WTC11 (cell line): ENCODE measurements at places on chromosomes 1 and 21.
A peak's percentile ranks its signal among the peaks of the same experiment; 100 is the strongest.

GRCh38 chr1:231201375-231201978 lies 39.5 kb upstream of the GNPAT start:
- DNase-seq, result no peak

GRCh38 chr1:87778896-87779295 lies 450.2 kb downstream of the LMO4 start:
- DNase-seq, result no peak

- DNase-seq, result no peak
Measured at GRCh38 chr1:22591576-22591975, 28.3 kb downstream of the EPHA8 start.

DNA sequence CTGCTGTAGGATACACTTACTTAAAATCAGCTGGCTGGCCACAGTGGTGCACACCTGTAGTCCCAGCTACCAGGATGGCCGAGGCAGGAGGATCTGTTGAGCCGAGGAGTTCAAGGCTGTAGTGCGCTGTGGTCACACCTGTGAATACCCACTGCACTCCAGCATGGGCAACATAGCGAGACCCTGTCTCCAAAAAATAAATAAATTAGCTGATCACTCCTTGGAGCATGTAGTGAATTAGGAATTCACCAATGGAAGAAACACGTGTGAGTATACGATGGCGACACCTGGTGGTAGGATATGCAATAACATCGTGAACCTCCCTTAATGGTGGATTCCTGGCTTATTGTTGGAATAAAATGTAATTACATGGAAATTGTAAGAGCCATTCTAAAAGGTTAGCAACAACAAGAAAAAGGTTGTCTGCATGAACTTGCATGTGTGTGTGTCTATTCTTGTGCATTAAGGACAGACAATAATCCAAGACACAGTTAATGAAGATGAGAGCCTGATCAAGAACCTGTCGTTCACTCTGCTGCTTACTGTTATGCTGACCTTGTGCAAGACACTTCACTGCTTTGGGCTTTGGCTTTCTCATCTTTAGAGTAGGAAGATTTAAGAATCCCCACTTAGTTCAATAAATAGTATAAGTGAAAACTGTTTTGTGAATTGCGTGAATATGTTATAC lies 38.6 kb upstream of the COX20 start:
- peak; percentile 66 for DNase-seq

DNA sequence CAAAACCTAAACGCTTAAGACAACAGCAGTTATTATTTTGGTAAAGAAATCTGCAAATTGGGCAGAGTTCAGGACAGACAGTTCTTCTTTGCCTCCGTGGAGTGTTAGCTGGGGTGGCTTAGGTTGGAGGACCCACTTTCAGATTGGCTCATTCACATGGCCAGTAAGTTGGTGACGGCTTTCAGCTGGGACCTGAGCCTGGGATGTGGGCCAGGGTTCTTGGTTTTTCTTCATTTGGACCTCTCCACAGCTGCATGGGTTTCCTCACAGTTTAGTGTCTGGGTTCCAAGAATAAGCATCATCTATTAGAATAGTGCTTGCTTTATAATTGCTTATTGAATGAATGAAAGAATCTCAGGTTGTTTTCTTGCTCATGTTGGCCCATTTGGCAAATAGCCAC lies 72.2 kb downstream of the ATF6 start:
- no peak for DNase-seq

DNA sequence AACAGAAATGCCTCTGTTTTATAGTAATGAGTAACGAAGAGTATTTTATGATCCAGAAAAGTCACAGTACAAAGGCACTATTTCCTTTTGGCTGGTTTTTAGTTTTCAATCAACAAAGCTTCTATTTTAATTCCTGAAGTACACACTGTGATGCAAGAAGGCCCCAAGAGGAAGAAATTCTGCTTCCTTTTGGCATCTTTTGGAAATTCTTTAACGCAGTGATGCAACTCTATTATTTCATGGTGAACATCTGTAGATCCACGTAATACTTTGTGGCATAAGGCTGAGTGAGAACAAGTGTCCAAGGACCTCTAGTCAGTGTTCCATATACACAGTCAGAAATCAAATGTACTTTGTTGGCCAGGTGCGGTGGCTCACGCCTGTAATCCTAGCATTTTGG lies 137.5 kb downstream of the TGFB2 start:
- DNase-seq, result no peak

- DNase-seq, result no peak
Measured at GRCh38 chr1:66000033-66000637, 207.4 kb downstream of the PDE4B start.

DNA sequence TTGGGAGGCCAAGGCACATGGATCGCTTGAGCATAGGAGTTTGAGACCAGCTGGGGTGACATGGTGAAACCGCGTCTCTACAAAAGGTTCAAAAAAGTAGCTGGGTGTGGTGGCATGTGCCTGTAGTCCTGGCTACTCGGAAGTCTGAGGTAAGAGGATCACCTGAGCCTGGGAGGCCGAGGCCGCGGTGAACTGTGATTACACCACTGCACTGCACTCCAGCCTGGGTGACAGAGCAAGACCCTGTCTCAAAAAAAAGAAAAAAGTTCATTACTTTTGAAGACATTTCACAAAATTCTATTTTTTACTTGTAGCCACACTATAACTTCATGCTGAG lies 2.1 kb upstream of the DENND2C start:
- DNase-seq, result no peak

DNA sequence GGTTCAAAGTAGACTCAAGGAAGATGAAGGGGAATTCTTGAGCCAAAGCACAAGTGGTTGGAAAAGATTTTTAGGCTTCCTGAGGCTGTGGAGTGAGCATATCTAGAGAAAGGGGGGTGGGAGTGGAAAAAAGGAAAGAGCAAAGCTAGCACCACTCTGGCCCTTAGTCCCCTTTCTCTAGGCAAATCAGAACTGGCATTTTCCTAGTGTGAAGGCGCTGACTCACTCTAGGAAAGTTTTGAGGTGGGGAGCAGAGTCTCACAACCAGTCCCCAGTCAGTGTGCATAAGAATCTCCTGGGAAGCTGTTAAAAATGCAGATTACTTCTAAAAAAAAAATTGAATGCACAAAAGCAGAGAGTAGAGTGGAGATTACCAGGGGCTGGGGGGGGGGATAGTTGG lies 3.4 kb upstream of the GPR89B start:
- no peak for DNase-seq

GRCh38 chr1:65166572-65167305 lies 18.7 kb downstream of the AK4 start:
- DNase-seq, result no peak

GRCh38 chr1:188499690-188500089 lies 1670.9 kb downstream of the PLA2G4A start:
- no peak for DNase-seq

- DNase-seq, result no peak
Measured at GRCh38 chr1:168170564-168171508, 7.9 kb upstream of the TIPRL start.

DNA sequence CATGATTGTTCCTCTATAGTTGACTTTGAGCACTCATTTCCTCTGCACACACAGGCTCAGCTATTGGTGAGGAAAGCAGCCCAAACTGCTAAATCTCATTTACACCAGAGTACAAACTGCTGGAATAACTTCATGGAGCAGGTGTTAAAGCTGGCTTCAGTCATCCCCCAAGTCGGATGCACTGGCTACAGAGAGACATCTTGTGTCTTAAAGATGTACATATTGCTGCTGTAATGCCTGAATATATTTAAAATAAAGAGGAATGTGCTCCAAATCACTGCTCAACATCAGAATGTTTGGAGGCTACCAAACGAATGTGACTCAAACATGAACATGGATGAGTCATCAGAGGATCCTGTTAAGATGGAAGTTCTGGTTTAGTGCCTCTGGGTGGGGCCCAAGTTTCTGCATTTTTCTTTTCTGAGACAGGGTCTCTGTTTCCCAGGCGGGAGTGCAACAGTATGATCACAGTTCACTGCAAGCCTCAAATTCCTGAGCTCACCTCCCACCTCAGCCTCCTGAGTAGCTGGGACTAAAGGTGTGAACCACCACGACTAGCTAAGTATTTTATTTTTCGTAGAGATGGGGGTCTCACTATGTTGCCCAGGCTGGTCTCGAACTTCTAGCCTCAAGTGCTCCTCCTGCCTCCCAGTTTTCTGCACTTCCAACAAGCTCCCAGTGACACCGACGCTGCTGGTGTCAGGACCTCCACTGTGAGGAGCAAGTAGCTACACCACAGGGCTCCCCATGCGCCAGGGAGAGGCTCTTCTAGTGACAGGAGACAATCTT lies 79.0 kb upstream of the KRTAP19-8 start:
- no peak for DNase-seq

GRCh38 chr21:37548521-37548981 lies 182.0 kb downstream of the DYRK1A start:
- DNase-seq, result no peak

- no peak for DNase-seq
Measured at GRCh38 chr1:26728645-26729044, 32.8 kb downstream of the ARID1A start.

- DNase-seq, result no peak
Measured at GRCh38 chr1:112458756-112459155, 50.0 kb upstream of the WNT2B start.

GRCh38 chr1:147171399-147172167 lies 687 bp downstream of the PRKAB2 start:
- no peak for DNase-seq

DNA sequence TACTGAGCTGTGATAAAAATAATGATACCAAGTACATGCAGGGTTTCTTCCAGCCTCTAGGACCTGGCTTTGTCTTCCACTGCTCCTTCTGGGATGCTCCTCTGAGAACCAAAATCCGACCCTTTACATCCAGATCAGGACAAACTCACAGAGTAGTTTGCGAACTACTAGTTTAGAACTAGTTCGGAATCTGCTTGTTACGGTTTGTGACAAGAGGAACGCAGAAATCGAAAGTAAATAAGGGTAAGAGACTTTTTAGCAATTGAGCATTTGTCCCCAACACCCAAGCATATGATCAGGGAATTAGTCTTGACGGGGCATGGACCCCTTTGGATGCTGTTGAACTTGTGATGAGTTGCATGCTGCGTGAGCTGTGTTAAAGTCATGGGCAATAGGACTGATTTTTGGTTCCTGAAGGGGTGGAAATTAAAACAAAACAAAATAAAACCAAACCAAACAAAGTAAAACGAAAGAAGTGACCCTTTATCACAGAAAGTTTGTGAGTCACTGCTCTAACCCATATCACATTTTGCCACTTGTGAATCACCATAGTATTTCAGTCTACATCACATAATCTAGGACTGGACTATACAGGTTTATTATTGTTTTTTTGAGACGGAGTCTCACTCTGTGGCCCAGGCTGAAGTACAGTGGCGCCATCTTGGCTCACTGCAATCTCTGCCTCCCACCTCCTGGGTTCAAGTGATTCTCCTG lies 35.7 kb upstream of the ERRFI1 start:
- no peak for DNase-seq

DNA sequence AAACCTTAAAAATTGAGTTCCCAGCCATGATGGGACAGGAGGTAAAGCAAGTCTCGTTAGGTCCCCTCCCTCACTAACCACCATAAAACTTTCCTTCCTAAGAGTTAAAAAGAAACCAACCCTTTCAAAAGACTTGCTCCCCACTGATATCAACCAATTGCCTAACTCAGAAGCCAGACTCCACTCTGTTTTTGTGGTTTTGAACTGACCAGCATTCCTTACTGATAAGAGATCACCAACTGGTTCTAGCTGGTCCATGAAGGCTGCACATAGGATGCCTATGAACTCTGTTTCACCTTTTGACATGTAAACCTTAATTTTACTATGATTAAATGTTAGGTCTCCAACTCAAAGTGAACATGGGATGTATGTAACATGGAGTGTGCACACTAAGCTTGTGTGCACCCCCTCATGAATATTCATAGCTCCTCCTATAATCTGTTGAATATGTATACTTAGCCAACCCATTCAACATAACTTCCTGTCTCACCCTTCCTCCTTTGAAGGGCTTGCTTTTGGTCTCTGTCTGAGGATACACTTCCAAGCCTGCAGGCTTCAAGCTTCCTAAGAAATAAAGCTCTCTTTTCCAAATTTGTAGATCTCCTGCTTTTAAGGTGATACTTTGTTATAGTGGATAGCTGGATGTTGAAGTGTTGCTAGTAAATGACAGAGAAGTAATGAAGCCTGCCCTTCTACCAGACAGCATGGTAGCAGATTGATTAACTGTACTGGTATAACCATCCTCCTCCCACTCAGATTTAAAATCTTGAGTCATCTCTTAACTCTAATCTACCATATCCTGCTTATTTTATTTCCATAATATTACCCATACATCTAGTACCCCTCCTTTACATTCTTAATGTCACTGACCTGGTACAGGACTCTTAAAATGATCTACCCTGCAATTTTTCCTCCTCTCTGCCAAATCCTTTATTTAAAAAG lies 95.6 kb downstream of the ZNF644 start:
- DNase-seq, result no peak

DNA sequence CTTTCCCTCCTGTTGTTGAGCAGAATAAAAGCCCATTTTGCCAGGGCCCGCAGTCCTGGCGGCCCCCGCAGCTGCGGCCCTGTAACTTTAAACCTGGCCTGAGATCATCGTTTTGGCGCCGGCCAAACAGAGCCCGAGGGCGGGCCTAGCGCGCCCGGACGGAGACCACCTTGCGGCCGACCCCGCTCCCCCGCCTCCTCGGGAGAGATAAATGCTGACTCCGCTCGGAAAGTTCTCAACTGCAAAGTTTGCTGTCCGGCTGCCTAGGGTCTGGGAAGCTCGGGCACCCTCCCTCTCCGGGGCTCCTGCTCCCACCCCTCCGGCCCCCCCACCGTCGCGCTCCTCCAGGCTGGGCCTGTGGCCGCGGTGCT lies at the start of gene PDPN:
TSS of gene PDPN (plus strand) at position 238 of the 371 bp plus-strand sequence. CDS start 202 bp downstream, outside the sequence.
- peak; percentile 82 for DNase-seq

- DNase-seq, result no peak
Measured at GRCh38 chr1:64917328-64917861, 49.0 kb downstream of the JAK1 start.

GRCh38 chr1:229007701-229008100 lies 263.2 kb upstream of the RAB4A start:
- no peak for DNase-seq

DNA sequence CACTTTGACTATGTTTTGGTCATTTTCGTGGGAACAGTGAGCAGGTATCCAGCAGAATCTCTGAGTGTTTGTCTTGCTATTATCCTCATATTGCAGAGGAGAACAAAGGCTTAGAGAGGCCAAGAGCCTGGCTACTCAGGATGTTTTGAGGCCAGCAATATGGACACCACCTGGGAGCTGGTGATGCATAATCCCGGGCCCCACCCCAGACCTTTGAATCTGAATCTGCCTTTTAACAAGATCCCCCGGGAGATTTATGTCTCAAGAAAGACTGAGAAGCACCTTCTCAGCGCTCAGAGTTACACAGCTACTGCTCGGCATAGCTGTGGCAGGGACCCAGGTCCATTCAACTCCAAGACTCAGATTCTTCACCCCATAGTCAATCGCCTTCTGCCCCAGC lies 72.8 kb downstream of the PTPRU start:
- no peak for DNase-seq
